Kidney glomerular epithelial cell (primary cell): ENCODE measurements at places on chromosomes 1 and 21.

DNA sequence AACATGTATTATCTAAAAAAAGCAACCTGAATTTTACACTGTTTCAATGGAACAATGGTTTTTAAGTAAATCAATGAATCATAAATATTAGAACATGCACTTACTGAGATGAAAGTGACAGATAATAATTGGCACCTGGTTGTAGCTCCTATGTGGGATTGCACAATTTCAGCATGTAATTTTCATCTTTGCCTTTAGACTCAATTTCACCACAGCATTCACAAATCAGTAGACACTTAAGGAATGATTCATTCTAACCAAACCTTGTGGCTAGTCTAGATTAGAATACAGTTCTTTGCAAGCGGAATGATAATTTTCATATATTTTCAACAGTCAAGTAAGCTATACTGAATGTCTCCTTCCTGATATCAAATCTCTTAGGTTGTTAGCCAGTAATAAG lies 853.4 kb downstream of the KCNT2 start:
- DNase-seq: no peak

GRCh38 chr1:201511941-201512539 lies 5.1 kb upstream of the CSRP1 start:
- DNase-seq: no peak

DNA sequence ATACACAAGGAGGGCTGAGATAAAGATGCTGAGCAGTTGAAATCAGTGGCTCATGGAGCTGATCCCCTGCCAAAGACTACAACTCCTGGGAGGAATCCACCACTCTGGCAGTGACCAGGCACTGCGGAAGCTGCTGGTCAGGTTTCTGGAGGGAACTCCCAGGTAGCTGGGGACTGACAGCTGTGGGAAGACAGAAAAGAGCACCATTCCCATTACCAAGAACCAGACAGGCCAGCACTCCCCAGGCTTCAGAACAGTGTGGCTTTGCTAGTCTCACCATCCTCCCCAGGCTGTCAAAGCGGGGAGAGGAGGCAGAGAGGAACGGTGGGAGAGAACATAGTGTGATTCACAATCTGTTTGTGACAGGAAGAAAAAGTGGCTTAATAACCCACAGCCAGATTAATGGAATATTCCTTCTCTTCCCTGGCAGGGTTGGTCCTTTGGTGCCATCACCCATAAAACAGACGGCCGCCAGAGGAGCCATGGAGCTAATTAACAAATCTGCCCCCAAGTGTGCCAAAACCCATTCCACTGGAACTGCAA lies 92.1 kb downstream of the MAB21L3 start:
- peak; percentile 50 for DNase-seq

GRCh38 chr1:222530852-222531251 lies 17.1 kb downstream of the HHIPL2 start:
- DNase-seq: no peak

- DNase-seq: no peak
Observed at GRCh38 chr1:116557323-116557878, 13.4 kb downstream of the CD58 start.

DNA sequence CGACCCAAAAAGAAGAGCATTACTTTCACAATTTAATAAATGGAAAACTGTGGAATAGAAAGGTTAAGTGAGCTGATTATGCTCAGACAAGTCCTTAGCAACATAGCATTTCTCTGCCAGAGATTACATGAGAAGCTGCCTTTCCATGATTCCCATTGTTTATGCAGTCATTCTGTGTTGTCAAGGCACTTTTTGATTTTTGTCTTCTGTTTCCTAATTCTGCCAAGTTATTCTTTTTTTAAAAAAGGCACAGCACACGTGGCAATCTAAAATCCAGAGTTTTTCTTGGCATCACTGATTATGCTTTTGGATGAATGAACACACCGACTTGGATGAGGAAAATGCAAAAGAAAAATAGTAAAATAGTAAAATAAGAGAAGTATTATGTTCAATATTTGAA lies 185.0 kb downstream of the RGS7 start:
- no peak for DNase-seq

- no peak for DNase-seq
Observed at GRCh38 chr1:237863234-237863633, 27.5 kb downstream of the ZP4 start.

DNA sequence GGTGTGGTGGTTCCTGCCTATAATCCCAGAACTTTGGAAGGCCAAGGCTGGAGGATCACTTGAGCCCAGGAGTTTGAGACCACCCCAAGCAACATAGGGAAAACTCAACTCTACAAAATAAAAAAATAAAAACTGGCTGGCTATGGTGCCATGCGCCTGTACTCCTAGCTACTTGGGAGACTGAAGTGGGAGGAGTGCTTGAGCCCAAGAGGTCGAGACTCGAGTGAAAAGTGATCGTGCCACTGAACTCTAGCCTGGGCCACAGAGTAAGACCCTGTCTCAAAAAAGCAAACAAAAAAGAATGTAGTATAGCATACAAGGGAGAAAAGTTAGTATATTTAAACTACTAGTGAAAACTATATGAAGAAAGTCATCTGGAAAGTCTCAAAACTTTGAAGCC lies 66.7 kb downstream of the ARID4B start:
- DNase-seq: no peak

DNA sequence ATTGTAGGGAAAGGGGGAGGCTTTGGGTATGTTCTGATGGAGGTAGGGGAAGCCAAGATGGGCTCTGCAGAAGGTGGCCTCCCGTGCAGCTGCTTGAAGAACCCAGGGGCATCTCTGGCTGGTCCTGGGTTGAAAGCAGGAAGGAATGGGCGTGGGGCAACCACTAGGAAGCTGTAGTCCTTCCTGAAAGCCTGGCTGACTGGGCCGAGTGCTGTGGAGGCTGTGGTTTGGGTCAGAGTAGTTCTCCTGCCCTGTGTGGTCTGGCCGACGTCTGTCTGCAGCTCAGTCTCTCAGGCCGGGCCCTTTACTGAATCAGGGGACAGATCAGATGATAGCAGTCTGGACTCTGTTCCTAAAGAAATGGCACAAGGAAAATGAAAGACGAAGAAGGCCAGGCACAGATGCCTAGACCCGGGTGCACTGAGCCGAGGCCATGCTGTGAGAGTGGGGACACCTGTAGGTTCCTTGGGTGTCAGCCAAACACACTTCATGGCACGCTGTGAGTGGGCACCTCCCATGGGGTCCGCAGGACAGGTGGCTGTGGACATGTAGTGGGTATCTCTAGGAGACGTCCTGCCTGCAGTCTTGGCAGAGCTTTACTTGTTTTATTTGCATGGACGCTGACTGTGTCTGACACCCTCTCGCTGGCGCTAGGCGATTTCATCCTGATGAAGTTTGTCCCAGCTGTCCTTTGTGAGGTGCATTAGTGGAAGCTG lies 87.0 kb downstream of the POFUT2 start:
- no peak for DNase-seq

DNA sequence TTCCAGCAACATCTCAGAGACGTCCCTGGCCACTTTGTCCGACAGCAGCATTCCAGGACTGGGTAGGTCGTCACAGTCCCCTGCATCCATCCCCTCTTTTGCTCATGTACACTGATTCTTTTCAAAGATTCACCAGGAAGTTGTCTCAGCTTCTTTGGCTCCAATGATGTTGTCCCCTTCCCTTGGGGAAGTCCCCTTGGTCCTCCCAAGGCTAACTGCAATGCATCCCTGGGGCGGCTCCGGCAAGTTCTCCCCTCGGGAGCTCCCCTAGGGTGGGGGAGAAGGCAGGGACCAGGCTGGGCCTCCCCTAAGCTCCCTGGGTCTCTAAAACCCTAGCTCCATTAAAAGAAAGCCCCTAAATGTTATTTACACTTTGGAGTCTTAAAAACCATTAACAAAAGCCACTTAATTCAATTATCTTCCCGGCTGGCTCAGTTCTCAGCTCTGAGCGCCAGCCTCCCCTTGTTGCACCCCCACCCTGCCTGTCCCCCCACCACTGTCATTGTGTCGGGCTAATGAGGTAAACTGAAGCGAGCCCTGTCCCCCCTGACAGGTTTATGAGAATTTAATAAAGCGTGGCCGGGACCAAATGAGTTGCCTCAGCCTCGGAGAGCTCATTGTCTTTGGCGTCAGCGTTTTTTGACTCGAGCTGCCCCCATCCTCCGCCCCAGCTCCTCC lies 25.3 kb downstream of the KNCN start:
- DNase-seq: no peak

DNA sequence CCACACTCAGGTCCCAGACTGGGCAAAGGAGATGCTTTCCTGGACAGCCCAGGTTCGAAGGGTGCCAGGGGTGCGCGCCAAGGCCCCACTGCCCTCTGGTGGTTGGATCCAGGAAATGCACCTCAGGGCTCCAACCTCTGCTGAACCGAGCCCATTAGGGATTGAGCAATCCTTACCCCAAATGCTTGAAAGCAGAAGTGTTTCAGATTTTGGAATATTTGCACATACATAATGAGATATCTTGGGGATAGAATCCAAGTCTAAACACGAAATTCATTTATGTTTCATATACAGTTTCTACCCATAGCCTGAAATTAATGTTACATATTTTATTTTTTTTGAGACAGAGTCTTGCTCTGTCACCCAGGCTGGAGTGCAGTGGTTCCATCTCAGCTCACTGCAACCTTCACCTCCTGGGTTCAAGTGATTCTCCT lies 57.4 kb downstream of the SLC9A1 start:
- peak; percentile 75 for DNase-seq

DNA sequence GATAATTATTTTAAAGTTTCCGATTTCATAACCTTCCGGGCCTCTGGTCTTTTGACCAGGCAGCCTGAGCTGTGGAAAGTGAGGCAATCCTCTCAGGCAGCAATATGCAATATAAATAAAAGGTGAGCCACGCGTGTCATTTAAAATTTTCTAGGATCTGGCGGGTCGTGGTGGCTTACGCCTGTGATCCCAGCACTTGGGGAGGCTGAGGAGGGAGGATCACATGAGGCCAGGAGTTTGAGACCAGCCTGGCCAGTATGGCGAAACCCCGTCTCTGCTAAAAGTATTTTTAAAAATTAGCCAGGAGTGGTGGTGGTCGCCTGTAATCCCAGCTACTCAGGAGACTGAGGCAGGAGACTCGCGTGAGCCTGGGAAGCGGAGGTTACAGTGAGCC lies 546 bp upstream of the ZNF695 start:
- DNase-seq: no peak

GRCh38 chr1:59509341-59509875 lies 212.5 kb downstream of the FGGY start:
- DNase-seq: no peak

DNA sequence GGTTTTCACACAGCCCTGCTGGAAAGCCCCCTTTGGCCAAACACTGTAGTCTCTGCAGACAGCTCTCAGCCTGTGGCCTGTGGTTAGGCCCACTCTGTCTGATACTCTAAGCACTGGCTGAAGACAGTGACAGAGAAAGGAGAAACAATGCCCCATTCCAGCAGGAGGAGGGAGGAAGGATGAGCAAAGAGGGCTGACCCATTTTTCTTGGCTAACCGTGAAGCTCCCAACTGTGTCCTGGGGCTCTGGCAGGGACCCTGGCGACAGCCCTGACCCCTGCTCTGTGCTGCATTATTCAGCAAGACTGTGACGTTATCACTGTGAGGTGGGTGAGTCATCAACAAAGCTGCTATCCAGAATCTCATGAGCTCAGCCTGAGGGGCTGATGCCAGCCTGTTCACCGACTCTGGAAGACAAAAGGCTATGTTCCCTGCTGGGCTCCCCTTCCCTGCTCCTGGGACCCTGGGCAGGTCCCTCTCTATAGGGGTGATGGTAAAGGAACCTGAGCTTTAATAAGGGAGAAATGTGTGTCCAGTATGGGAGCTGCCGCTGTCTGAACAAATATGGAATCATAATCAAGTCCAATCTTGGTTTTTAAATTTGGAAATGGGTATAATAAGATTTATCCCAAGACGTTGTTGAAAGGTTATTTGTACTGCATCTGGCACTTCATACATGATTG lies 107.0 kb downstream of the RHOU start:
- peak; percentile 76 for DNase-seq

- no peak for DNase-seq
Observed at GRCh38 chr1:109989506-109990301, 5.1 kb downstream of the AHCYL1 start.

- DNase-seq: no peak
Observed at GRCh38 chr1:25641931-25642573, 25.5 kb downstream of the MAN1C1 start.

GRCh38 chr21:42864815-42865775 lies 14.2 kb downstream of the WDR4 start:
- DNase-seq: no peak

- DNase-seq: no peak
Observed at GRCh38 chr21:37005548-37006485, 685 bp upstream of the RIPPLY3 start.

GRCh38 chr1:150162582-150162861 lies 12.8 kb downstream of the PLEKHO1 start:
- DNase-seq: no peak

DNA sequence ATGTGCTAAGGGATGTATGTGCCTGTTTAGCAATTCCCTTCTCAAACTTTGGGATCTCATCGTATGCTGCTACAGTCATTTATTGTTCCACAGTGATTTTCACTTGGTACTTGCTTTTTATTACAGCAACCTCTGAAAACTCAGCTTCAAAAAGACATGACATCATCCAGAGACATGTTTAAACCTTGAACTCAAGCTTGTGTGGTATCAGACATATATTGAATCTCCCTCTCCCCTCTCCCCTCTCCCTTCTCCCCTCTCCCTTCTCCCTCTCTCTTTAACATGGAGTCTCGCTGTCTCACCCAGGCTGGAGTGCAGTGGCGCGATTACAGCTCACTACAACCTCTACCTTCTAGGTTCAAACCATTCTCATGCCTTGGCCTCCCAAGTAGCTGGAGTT lies 19.5 kb upstream of the TUT4 start:
- DNase-seq: no peak

- no peak for DNase-seq
Observed at GRCh38 chr1:181015251-181015615, 7.4 kb downstream of the STX6 start.

DNA sequence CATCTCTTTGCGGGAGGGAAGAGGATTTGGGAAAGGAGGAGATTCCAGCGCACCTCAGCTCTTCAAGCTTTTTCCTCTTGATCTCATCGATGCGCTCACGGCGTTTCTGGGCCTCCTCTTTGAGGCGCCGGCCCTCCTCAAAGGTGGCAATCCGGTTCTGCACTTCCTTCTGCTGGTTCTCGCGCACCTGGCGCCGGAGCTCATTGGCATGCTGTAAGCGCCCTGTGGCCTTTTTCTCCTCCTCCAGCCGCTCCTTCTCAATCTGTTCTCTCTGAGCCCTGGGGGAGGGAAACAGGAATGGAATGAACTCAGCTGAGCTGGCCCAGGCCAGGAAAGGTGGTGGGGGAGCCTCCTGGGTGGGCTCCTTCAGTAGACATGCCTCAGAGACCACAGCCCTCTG lies 10.4 kb upstream of the VSIG8 start:
- DNase-seq: no peak
